CD8-positive, alpha-beta memory T cell (primary cell): ENCODE measurements at places on chromosomes 7 and 10.

DNA sequence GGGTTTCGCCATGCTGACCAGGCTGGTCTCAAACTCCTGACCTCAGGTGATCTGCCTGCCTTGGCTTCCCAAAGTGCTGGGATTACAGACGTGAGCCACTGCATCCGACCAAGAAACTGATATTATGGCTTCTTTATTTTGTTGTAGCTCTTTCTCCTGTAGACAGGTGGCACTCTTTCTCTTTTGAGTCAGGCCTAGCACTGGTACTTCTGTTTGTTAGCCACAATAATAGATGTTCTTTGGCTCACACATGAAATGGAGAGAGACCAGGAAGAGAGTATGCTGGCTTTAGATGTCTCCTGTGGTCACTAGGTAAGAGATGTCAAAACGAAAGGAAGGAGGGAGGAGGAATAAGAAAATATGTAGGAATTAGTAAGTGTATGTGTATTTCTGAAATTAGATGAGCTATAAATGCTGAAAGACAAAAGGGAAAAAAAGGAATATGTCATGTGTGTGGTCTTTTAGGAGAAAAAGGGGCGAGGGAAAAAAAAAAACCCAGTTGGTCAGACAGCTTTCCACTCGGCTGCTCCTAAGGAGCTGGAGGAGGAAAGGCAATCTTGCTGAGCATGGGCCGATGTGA, 78.7 kb downstream of the CLEC2L start:
- DNase-seq = peak; percentile 28

- no peak for DNase-seq
Measured at GRCh38 chr10:122191936-122192541, 79.1 kb upstream of the BTBD16 start.

- no peak for DNase-seq
Measured at GRCh38 chr10:131686781-131687420, 213.9 kb upstream of the PPP2R2D start.

DNA sequence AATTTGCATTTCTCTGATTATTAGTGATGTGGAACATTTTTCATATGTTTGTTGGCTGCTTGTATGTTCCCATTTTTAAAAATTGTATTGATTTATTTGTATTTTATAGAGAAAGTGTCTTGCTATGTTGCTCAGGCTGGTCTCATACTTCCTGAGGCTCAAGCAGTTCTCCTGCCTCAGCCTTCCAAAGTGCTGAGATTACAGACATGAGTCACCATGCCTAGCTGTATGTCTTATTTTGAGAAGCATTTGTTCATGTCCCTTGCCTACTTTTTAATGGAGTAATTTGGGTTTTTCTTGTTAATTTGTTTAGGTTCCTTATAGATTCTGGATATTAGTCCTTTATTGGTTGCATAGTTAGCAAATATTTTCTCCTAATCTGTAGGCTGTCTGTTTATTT, 214.2 kb upstream of the KAT6B start:
- DNase-seq = no peak

GRCh38 chr10:132395704-132396493, 1.1 kb upstream of the PWWP2B start:
- DNase-seq = no peak

GRCh38 chr7:143345428-143345900, 17.0 kb downstream of the FAM131B start:
- peak; percentile 38 for DNase-seq

DNA sequence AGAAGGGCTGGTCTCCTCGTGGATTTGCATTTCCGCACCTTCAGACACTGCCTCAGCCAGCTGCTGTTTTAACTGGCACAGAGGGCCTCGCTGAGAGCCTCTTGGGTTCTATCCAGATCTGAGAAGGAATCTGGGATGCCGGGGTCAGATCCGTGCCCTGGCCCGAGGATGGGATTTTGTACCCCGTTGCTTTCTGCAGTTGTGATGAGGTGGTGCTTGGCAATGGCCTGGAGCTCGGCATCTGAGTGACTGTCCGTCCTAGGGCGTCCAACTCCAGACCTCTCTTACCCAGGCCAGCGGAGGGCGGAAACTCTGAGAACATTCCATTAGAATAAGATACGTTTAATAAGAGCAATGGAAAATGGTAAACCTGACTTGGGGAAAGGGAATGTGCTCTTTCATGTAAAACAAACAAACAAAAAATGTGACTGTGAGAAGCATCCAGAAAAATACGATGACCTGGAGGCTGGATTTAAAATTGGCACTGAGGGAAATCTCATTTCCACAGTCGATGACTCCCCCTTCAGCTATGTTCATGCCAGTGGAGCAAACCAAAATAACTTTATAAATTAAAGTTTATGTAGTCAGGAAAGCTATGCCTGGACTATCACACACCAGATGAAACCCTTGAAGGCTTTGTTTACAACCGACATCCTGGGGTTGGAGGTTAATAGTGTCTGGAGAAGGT, 39.6 kb downstream of the GRK5 start:
- DNase-seq = no peak

GRCh38 chr10:3893901-3894563, 109.0 kb upstream of the KLF6 start:
- DNase-seq = no peak

- DNase-seq = peak; percentile 18
Measured at GRCh38 chr10:74991435-74991834, 120.0 kb upstream of the SAMD8 start.

GRCh38 chr7:56053379-56053778, 1.8 kb downstream of the CCT6A start:
- DNase-seq = no peak

GRCh38 chr10:123382491-123382890, 228.3 kb downstream of the BUB3 start:
- no peak for DNase-seq

- no peak for DNase-seq
Measured at GRCh38 chr7:38628630-38629385, 2.4 kb downstream of the AMPH start.

DNA sequence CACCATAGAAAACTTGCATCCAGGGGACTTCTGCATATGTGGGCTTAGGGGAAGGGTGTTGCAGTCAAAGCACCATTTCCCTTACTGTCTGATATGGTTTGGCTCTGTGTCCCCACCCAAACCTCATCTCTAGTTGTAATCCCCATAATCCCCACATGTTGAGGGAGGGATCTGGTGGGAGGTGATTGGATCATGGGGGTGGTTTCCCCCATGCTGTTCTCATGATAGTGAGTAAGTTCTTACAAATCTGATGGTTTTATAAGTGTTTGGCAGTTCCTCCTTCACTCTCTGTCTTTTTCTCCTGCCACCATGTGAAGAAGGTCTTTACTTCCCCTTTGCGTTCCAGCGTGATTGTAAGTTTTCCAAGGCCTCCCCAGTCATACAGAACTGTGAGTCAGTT, 177.4 kb downstream of the ADK start:
- no peak for DNase-seq

GRCh38 chr10:9811601-9812000, 1206.1 kb upstream of the CELF2 start:
- DNase-seq = no peak

GRCh38 chr7:140229591-140230515, 53.1 kb upstream of the KDM7A start:
- DNase-seq = peak; percentile 89

- DNase-seq = no peak
Measured at GRCh38 chr10:100184426-100184825, 1.4 kb downstream of the ERLIN1 start.

DNA sequence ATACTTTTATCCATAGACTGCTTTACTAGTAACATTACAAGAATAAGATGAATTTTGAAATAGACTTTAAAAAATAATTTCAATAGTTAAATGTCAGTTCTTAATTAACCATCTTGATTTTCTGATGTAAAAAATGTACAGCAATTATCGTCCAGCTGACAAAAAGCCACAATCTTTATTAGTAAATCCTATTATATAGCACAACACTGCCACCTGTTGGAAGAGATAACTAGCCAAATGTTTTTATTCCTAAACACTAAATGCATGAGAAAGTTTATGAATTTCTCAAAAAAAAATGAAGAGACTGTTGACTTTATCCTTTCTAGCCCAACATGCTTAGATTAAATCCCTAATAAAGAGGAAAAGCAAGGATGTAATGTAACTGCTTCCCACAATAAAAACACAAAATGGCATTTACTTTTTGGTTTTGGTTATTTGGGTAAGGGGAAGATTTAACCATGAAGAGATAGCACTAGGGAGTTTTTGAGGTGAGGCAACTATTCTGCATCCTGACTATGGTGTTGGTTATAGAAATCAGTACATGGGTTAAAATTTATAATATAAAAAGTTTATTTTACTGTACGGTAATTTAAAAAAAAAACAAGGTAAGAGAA, 8.0 kb downstream of the COA1 start:
- no peak for DNase-seq

DNA sequence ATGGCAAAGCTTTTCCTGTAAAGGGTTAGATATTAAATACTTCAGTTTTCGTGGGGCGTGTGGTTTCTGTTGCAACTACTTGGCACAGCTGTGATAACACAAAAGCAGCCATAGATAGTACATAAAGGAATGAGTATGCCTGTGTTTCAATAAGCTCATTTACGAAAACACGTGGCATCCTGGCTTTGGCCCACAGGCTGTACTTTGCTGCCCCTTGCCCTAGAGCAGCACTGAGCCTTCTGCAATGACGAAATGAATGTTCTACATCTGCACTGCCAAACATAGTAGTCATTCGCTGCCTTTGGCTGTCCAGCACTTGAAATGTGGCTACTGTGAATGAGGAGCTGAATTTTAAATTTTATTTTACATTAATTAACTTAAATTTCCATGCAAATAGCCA, 376.2 kb upstream of the TPK1 start:
- DNase-seq = no peak

- no peak for DNase-seq
Measured at GRCh38 chr7:20839987-20840386, 53.3 kb upstream of the SP8 start.

- DNase-seq = no peak
Measured at GRCh38 chr10:102264371-102264770, 19.0 kb downstream of the GBF1 start.

- no peak for DNase-seq
Measured at GRCh38 chr10:62742536-62743061, 61.9 kb upstream of the ADO start.

GRCh38 chr7:11420049-11420448, 411.9 kb downstream of the THSD7A start:
- no peak for DNase-seq

DNA sequence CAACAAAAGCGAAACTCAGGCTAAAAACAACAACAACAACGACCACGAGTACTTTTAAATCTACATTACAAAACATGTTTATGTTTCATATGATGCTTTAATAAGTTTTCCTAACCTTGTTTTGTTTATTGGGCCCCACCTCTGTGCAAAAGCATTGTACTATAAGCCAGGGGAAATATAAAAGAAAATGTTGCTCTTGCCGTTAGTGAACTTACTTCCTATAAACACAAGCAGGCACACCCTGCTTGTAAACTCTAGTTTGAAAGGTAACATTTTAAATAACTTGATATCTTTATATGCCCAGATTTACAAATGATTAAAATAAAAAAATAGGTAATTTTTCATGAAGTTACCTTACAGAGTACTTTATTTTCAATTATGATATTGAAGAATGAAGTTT, 19.2 kb upstream of the EPC1 start:
- no peak for DNase-seq

GRCh38 chr7:157017149-157017548, 6.7 kb upstream of the MNX1 start:
- no peak for DNase-seq

GRCh38 chr7:123682690-123683089, 27.0 kb downstream of the LMOD2 start:
- DNase-seq = no peak

DNA sequence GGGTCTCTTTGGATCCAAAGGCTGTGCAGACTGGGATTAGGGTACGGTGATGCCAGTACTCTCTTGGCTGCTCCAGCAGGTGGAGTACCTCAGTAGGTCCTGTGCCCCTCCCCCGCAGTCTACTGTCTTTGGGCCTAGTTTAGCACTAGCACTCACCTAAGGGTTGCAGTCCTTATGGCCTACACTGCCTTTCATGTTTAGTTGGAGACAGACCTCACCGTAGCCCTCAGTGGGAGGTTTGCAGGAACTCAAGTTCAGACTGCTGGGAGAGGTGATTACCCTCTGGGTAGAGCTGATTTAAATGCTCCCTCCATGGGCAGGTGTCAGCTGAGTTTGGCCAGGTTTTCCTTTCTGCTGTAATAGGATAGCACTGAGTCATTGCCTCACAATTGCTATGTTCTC, 210.8 kb upstream of the TMEM196 start:
- DNase-seq = no peak

DNA sequence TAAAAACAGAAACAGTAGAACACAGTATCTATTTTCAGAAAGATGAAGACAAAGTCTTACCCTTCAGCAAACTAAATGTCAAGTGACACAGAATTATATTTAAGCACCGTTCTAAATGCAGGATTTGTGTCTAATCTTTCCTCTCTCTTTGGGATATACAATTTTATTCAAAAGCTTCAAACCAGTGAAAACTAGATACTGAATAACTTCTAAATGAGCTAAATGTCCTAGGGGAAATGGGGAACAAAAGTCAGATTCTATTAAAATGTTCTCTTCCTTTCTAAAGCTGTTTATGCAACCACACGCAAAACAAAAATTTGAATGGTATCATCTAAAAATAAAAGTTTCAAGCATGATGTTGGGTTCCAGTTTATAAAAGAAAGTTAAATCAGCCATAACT, 136.4 kb upstream of the AOAH start:
- DNase-seq = no peak

GRCh38 chr7:20798081-20798693, 11.5 kb upstream of the SP8 start:
- peak; percentile 15 for DNase-seq

GRCh38 chr10:129784291-129784690, 179.8 kb downstream of the EBF3 start:
- DNase-seq = no peak

DNA sequence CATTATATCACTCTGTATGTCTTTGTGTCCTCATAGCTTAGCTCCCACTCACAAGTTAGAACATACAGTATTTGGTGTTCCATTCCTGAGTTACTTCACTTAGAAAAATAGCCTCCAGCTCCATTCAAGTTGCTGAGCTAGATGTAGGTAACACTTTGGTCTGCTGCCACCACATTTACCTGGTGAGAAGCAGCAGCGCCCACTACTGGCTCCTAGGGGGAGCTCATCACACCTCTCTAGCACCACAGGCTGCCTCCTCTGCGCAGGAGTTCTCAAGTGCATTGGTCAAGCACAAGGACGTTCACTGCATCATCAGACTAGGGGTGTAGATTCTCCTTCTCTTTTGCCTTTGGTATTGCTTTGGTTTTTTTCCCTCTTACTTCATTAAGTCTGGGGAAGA, 530.9 kb upstream of the AUTS2 start:
- DNase-seq = no peak

DNA sequence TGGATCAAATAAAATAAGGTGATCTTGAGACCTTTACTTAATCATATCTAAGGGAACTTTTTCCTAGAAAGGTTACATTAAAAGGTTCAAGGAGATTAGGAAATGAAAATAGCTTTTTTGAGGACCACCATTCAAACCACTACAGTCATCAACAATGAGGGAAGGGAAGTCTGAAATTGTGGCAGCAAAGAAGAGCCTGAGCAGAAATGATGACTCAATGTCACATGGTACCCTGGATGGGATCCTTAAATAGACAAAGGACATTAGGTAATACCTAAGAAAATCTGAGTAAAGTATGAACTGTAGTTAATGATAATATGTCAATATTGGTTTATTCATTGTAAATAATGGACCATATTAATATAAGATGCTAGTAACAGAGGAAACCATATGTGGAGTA, 236.0 kb downstream of the SEMA3D start:
- DNase-seq = no peak
